ENCODE measurements at places on chromosomes 6 and 20. TPM values are rescaled to one million over a fixed set of nuclear protein-coding genes. Genes with fewer than 3 reads are reported as not detected.

Gene CABLES2
- polyA plus RNA-seq, result 3.7 TPM

Gene ADGRF5
- polyA plus RNA-seq, result 71.3 TPM

Gene KIF6
- polyA plus RNA-seq, result 1.9 TPM

Gene MAS1
- polyA plus RNA-seq, result 0.01 TPM

Gene JAG1
- 11.9 TPM for polyA plus RNA-seq

Gene DEF6
- 28.6 TPM for polyA plus RNA-seq

Gene SIM1
- polyA plus RNA-seq, result not detected

Gene TRPC4AP
- polyA plus RNA-seq, result 37.6 TPM

Gene PSORS1C2
- polyA plus RNA-seq, result not detected

Gene C6orf15
- not detected for polyA plus RNA-seq

Gene BPIFB2
- 0.89 TPM for polyA plus RNA-seq

Gene BEND6
- 0.39 TPM for polyA plus RNA-seq

Gene ZSWIM3
- 3.0 TPM for polyA plus RNA-seq

Gene TFAP2D
- not detected for polyA plus RNA-seq

Gene SYCP2L
- polyA plus RNA-seq, result 0.89 TPM

Gene GRIK2
- polyA plus RNA-seq, result 0.09 TPM

Gene RNF144B
- 62.1 TPM for polyA plus RNA-seq

Gene CCN5
- 24.1 TPM for polyA plus RNA-seq

All from lung (tissue), 17 donors.